ENCODE measurements at places on chromosomes 5 and 9.

DNA sequence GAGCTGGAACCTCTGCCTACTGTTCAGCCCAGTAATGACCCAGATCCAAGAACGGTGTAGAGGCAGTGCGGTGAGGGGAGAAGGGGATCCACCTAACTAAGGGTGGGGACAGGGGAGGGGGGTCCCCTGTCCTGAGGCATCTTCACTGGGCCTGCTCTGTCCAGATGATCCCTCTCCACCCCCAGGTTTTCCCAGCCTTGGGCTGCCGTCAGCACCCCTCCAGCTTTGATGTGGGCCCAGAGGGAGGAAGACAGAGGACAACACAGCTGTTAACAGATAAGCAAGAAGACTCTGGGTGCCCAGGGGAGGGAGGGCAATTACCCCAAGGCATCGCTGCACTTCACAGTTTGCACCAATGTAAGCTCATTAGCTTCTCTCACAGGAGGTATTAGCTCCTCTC is 19.3 kb downstream of the BICD2 start:
- no peak for DNase-seq

DNA sequence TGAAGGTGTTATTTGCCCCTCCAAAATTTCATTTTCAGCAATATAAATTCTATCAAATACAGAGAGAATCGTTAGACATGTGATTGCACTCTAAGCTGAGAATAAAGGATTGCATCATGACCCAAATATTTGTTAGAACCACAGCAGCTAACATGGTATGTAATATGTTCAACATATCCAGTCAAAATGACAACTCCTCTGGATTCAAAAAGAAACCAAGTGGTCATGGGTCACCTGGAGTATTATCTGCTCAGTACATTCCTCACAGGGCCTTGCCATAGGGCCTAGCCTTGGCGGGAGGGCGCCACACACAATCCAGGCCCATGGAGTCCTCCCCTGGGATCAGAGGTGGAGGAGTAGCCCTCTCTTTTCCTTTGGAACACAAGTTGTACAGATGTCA is 179.2 kb downstream of the HSD17B3 start:
- DNase-seq, result no peak

GRCh38 chr5:110702300-110702699 is 24.2 kb downstream of the TMEM232 start:
- no peak for DNase-seq

GRCh38 chr5:72487177-72487576 is 20.0 kb downstream of the ZNF366 start:
- DNase-seq, result no peak

GRCh38 chr5:14239951-14240350 is 96.8 kb downstream of the TRIO start:
- no peak for DNase-seq

DNA sequence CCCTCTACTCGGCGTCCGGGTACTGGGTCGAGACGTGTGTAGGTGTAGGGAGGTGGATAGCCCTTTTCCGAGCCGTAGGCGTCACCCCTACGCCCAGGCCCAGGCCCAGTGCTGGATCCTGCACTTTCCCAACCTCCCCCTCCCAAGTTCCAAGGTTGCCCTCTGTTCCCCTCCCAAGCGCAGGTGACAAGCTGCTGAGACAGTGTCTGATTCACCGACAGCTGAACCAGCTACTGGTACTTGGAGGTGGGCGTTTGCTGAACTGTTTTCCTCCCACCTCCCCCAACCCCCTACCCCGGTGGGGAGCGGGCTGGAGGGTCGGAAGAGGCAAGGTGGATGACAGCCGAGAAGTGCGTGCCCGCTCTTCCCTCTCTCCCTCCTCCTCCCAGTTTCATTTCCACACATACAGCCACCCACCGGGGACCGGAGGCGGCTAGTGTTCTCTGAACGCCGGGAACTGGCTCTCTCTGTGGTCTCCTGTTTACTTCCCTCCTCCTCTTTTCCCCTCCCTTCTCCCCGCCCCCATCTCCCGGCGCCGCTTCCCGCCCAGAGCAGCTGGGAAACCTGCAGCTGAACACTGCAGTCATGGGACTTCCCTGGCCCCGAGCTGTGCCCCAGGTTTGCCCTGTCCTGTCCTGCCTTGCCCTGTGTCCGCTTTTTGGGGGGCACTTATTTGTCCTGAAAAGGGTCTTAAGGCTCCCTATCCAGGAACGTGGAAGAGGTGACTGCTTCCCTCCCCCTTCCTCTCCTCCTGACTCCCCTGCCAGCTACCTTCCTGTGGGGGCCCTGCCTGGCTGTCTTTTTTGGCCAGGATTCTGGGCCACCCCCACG is 6.2 kb upstream of the KLF9 start:
- DNase-seq, result peak; percentile 64
